ENCODE measurements at places on chromosomes 11 and 22.
A peak's percentile ranks its signal among the peaks of the same experiment; 100 is the strongest.

DNA sequence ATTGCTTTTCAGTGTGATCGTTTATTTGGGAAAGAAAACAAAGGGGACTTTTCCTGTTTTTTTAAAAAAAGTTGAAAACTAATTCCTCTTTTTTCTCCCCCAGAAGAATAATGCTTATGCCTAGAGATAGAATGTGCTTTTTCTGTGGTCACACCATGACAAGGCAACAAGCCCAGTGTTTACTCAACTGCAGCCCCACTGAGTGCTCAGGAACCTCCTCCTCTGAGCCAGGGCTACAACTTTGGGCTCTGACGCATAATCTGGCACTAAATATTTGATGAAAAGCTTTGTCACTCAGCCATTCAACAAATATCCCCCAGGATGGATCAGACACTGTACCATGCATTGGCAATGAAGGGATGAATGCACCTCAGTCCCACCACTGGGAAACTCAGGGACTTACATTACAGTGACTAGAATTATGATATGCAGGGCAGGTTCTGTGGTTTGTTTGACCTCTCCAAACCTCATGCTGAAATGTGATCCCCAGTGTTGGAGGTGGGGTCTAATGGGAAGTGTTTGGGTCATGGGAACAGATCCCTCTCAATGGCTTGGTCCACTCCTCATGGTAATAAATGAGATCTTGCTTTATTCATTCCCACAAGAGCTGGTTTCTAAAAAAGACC, 155.9 kb downstream of the CCDC34 start:
- no peak for DNase-seq

- peak; percentile 39 for DNase-seq
Observed at GRCh38 chr11:116970485-116971292, 127.5 kb downstream of the SIK3 start.

DNA sequence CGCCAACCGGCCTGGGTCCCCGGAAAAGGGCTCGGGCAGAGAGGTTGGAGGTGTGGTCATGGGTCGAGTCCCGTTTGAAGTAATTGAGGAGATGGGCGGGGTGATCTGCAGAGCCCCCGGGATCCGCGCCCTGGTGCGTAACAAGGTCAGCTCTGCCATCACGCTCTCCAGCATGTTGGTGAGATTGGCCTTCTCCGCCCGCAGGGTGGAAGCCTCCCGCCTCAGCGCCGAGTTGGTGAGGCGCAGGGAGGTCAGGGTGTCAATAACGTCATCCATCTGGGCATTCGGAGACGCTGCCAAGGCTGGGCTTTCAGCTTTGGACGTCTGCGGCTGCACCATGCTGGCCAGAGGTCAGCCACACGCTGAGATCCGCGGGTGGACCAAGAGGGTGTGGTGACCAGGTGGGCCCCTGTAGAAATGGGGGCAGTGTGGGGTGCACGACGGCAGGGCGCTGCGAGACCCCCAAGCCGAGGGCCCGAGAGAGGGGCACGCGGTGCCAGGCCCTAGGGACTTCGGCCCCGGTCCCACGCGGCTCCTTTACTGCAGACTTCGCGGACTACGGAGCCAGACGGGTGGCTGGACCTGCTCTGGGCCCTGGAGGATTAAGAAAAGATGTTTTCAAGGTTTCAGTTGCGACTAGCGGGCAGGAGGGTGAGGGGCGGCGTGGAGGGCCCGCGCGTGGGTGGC, 672 bp downstream of the RTL6 start:
- DNase-seq: peak; percentile 11

DNA sequence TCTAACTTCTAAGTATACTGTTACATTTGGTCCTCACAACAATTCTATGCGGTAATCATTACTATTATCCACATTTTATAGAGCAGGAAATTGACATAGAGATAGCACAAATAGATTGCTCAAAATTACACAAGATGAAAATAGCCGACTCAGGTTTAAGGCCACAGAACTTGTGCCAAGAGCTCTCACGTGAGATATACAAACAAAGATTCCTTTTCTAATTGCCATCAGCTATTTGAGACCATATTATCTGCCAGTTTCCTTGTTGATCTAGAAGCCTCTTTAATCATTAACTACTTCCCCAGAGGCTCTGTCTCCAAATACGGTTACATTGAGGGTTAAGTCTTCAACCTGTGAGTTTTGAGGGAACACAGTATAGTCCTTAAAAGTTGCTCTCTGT, 61.0 kb upstream of the GLYATL1B start:
- no peak for DNase-seq

- DNase-seq: no peak
Observed at GRCh38 chr11:12617632-12618031, 56.6 kb upstream of the TEAD1 start.

- DNase-seq: no peak
Observed at GRCh38 chr22:19354201-19354600, 62.7 kb upstream of the CLTCL1 start.

DNA sequence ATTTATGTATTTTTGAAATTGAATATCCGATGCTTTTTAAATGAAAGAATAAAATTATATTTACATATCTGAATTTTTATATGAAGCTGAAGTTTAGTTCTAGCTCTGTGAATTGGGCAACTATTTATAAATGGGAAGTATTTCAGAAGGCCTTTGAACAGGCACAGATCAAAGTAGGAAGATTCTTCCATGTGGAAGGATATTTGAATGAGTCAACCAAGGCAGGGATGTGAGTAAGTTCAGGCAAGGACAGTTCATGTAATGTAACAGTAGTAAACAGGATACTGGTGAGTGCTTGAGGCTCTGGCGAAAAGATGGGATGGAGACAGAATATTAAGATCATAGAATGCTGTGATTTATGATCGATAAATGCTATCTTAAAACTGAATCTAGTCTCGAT, 417.8 kb upstream of the CCDC179 start:
- peak; percentile 67 for DNase-seq

GRCh38 chr11:103898577-103899336, 137.7 kb upstream of the DDI1 start:
- no peak for DNase-seq

- DNase-seq: peak; percentile 51
Observed at GRCh38 chr22:29617922-29618629, 14.6 kb downstream of the NF2 start.

DNA sequence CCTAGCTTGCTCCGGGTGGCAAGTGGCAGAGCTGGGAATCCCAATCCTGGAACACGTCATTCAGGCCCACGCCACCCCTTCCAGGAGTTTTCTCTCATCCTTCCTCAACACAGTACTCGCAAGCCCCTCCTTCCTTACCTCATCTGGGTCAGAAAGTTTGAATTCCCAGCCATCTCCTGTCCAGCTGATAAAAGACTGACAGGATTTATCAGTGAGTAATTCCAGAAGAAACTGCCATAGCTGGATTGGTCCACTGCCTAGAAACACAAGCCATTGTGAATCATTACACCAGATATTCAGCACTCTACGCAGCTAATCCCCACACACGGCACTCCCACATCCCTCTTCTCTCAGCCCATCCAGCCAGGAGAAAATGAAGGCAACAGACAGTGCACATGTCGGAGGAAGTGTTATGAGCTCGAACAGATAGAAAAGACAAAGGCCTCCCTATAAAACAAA, 124.0 kb downstream of the ETS1 start:
- DNase-seq: peak; percentile 93

DNA sequence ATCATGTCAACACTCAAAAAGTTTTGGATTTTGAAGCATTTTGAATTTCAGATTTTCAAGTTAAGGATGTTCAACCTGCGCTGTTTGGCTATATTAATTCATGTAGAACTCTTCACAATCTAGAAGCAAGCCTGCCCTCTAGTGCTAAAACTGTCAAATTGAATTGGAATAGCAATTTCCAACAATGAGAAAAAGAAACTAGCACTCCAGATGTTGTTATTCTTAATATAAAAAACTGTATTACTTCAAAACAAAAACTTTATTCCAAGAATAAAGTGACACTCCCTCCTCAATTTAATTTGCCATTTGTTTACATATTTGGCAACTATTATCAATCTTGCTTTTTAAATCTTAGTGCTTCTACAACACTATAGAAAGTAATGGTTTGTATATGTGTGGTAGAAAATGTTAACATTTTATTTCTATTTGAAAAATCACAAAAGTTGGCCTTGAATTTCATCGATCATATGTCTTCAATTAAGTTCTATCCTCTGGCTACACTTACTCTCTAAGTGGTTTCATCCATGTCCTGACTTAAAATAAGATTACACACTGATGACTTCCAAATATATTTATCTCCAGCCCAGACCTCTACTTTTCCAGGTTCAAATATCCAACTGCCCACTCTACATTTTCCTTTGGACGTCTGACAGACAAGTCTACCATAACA, 36.6 kb downstream of the DCUN1D5 start:
- peak; percentile 59 for DNase-seq

- peak; percentile 57 for DNase-seq
Observed at GRCh38 chr11:19820100-19820499, 107.5 kb downstream of the NAV2 start.

DNA sequence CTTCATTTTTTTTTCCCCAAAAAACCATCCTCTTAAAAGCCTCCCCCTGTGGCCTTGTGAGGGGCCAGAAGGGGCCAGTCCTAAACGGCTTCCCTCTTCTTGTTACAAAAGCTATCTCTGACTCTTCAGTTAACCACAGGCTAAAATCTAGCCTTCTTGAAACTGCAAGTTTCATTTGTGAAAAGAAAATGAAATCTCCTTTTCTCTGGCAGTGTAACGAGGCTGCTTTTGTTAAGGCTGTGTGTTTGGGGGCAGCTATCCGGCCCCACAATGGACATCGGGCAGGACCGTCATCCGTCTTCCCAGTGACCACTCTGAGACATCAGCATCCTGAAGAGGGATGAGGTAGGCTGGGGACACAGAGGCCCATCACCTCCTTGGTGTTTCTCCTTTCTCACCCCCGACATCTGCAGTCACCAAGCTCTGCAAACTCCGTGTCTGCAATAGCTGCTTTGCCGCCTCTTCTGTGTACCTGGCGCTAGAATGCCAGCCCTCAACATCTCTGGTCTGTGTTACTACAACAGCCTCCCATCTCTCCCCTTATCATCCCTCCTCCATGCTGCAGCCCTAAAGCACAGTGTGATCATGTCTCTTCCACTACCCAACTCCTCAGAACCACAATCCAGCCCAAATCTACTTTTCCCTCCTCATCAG, 94.0 kb downstream of the RCN1 start:
- DNase-seq: no peak

DNA sequence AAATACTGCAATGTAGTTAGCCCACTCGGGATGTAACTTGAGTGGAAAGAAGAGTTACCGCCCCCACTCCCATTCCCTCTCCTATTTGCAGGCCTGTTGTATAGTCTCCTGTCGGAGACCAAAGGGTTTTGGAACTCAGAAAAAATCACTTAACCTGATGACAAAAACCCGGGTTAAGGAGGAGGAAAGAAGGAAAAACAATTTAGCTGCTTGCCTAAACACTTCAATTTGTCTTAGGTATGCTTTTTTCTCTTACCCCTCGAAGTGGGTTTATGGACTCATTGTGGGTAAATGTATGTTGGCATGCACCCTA, 2.2 kb downstream of the YAP1 start:
- DNase-seq: peak; percentile 34

- peak; percentile 43 for DNase-seq
Observed at GRCh38 chr11:62508336-62509058, 38.1 kb downstream of the AHNAK start.

DNA sequence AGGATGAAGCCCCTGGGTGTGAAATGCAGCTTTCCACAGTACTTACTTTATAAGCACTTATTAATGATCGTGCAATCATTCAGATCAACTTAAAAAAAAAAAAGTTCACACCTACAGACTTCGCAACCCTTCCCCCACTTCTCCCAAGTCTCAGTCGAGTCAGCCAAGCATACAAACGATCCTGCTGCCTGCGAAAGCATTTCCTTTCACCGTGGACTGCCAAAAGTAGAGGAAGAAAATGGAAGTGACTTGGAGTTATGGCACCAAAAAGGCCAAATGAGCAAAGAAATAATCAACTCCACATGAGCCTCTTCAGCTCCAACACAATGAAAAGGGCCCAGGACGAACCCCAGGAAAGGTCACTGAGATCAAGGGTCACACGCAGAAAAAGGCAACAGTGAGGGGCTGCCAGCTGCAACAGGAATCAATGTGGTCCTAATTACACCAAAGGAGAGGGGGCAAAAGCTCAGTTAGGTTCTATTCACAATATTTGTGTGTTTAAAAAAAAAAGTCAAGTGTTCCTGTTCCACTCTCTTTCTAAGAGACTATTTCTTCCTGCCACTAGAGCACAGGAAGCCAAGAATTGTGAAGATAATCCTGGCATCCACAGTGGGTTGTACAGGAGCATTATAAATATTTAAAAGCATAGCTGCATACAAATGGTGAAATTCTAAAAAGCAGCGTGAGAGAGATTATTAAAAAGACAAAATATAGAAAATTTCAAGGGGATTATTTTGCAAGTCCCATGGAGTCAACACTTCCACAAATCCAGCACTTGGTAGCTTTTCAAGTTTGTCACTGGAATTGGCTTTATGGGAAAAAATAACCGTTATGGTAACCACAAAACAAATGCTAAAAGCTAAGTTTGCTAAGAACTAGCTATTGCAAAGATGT, 28.4 kb downstream of the CDON start:
- no peak for DNase-seq

- no peak for DNase-seq
Observed at GRCh38 chr11:70498171-70498571, 99.8 kb downstream of the CTTN start.

- no peak for DNase-seq
Observed at GRCh38 chr11:61918938-61919704, 1.8 kb upstream of the RAB3IL1 start.

DNA sequence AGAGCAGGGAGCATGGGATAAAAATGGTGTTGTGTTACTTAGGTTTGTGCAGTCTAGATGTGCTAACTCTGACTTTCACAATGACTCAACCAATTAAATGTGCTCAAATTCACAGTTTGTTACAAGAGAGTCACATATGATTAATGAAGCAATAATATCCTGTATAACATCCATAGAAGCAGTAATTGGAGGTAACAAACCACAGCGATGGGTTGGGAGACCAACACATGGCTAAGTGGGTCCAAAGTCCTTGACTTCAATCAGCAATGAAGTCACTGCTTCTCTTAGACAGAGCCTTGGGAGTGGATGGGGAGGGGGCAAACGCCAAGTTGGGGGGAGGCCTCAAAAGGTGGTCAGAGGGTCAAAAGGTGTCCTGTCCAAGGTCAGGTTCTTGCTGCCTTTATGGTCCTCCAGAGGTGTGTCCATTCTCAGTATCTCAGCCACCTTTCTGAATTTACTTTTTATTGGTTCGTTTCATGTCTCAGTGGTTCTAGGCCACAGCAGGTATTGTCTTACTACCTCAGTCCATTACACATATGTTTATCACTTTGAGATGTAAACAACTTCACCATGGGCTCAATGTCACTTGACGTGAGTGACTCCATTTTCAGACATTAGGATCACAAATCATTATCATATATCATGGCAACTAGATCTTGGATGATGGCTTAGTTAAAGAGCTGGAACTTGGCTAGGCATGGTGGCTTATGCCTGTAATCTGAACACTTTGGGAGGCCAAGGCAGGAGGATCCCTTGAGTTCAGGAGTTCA, 32.4 kb downstream of the SLN start:
- DNase-seq: no peak
